ENCODE measurements at places on chromosomes 1 and 21.

GRCh38 chr1:160862203-160863060 lies at the start of gene CD244:
CD244 (minus strand) TSS chr1:160862887; CDS start chr1:160862677, 210 bp downstream.
- DNase-seq, result peak; percentile 64

DNA sequence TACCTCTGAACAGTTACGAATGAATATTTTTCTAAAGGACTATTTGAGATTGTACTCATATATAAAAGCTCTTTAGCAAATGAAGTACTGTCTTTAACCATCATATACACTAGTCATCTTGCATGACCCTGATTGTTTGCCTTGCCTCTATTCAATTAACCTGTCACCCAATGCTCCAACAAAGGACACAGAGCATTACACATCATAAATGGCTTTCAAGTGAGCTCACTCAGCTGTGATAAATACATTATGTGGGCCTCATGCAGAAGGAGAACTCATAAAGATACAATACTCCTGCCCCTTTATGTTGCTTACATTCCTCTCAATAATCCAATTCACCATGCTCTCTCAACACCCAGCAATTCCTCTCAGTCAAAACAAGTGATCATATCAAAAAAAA lies 993.0 kb upstream of the PRMT6 start:
- no peak for DNase-seq

- DNase-seq, result no peak
These were observed 147.4 kb upstream of the USP24 start for GRCh38 chr1:55362558-55362957.

DNA sequence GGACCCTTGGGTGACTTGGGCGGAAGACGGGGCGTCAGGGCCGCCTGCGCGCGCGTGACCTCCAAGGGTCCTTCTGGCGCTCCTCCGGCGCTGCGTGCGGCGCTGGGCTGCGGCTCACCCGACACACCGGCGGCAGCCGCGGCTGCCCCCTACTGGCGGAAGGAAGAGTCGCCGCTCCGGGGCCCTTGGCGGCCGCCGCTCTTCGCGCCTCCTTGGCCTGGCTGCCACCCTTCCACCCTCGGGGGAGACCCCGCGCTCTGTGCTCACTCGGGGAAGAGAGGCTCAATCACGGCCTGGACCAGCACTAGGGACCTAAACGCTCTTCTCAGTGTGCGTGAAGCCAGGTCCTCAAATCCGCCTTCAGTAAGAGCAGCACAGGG lies 89.7 kb downstream of the DMRTA2 start:
- peak; percentile 44 for DNase-seq

- peak; percentile 71 for DNase-seq
These were observed 2.1 kb upstream of the UBE2T start for GRCh38 chr1:202343652-202344349.

DNA sequence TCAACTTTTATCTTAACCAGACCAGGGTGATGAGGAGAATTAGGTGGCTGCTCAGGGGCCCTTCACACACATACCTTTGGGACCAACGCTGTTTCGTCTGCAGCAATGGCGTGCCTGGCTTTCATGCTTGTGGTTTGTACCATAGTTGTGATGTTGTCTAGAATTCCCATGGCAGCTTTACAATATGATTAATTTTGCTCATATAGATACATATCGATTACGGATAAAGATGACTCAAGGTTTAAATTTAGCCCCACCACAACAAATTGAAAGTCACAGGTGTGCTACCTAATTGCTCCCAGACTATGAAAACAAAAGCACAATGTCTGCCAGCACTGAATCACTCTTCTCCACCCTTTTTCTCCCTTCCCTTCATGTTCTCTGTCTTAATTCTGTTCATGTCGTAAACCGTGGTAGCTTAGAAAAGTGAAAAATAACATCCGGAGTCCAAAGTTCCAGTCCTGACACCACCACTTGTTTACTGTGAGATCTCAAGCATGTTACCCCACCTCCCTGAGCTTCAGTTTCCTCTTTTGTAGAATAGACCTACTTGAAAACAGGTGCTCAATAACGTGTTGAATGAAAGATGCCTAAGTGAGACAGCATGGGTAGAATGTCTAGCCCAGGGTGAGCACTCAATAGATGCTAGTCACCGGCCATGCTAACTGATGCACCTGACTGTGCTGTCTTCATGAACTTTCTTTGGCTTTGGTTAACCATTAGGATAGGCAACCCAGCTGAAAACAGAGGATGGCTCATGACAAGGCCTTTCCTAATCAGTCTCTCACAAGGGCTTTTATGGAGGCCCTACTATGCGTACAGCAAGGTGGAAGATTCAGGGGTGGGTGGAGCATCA lies 22.1 kb upstream of the JUN start:
- no peak for DNase-seq

DNA sequence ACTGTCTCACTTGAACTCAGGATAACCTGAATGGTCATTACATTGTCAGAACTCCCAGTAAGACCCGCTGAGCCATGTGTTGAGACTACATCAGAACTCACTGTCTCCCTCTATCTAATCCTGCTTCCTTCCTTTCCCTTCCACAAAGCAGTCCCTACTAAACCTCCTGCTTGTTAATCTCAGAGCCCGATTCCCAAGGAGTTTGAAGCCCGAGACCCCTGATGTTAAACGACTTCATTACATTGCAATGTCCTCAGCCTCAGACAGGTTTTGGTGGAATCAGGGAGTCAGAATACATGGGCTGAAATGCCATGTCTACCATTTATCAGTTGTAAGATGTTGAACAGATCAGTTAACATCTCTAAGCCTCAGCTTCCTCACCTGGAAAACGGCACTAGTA lies 682.4 kb downstream of the ADGRL2 start:
- DNase-seq, result no peak

- no peak for DNase-seq
These were observed 90.3 kb downstream of the LYST start for GRCh38 chr1:235776396-235776795.

- no peak for DNase-seq
These were observed 717.4 kb upstream of the ZP4 start for GRCh38 chr1:238608144-238608543.

GRCh38 chr1:115557715-115558114 lies 84.1 kb upstream of the VANGL1 start:
- DNase-seq, result no peak

- peak; percentile 97 for DNase-seq
These were observed at the start of gene PRMT2 for GRCh38 chr21:46635324-46636180. PRMT2 (plus strand) TSS chr21:46635674; CDS start chr21:46636952, 1,278 bp downstream.

DNA sequence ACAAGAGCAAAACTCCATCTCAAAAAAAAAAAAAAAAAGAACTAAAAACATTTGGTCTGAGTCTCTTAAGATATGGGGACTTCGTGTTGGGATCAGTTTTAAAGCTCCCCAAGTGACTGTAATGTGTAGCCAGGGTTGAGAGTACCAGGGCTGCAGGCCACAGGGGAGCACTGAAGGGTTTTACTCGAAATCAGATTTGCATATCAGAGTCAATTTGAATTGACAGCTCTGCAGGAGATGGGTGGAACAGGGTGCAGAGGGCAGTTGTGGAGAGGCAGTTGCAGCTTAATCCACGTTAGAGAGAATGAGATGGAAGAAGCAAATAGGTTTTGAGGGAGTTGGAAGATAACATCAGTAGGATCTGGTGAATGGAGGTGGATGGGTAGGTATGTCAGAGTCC lies 20.6 kb upstream of the ELOA start:
- DNase-seq, result no peak

DNA sequence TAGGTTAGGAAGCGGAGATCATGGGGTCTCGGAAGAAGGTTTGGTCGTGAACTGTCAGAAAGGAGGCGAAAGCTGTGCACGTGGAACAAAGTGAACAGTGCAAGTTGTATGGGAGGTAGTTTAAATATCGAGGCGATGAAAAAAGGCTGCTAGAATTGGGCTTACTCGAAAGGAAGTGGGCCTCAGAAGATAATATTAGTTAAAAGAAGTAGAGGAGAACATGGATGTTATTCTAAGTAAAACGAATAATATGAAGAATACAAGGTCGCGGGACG lies 571 bp downstream of the WDR3 start:
- no peak for DNase-seq

DNA sequence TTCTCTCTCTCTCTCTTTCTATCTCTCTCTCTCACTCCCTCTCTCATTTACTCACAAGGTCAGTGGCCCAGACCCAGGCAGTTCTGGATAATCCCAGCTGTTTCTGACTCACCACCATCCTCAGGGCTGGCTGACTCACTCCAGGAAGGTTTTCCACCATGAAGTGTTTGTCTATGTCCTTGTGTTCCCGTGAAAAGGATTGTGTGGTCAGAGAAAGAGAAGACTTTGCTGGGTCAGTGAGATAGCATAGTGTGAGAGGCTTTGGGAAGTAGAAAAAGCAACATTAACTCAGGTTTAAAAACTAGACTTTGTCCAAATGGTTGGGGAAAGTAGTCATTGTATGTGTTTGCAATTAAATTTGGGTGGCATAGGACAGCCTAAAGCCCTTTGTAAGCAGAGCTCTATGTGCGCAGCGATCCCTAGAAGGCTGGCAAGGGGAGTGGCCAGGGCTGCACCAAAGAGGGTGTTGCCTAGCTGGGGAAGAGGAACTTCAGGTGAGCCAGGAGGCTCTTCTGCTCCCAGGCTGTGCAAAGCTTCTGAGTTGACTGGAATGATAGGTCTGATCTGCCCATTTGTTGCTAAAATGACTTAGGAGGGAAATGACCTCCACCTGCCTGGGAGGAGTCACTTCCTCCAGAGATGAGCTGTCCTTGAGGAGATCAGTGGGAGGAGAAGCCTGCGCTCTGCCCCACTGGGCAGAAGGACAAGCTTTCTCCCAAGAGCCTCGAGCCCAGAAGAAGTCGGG lies 4.9 kb upstream of the CAPN2 start:
- DNase-seq, result no peak

- peak; percentile 45 for DNase-seq
These were observed 143.0 kb downstream of the MRPL39 start for GRCh38 chr21:25464275-25464674.

- DNase-seq, result no peak
These were observed 1067.9 kb downstream of the BRINP3 start for GRCh38 chr1:189409774-189410173.

GRCh38 chr21:39581414-39581813 lies 31.3 kb upstream of the B3GALT5 start:
- no peak for DNase-seq

GRCh38 chr21:43906585-43907370 lies 41.8 kb downstream of the AGPAT3 start:
- DNase-seq, result no peak

DNA sequence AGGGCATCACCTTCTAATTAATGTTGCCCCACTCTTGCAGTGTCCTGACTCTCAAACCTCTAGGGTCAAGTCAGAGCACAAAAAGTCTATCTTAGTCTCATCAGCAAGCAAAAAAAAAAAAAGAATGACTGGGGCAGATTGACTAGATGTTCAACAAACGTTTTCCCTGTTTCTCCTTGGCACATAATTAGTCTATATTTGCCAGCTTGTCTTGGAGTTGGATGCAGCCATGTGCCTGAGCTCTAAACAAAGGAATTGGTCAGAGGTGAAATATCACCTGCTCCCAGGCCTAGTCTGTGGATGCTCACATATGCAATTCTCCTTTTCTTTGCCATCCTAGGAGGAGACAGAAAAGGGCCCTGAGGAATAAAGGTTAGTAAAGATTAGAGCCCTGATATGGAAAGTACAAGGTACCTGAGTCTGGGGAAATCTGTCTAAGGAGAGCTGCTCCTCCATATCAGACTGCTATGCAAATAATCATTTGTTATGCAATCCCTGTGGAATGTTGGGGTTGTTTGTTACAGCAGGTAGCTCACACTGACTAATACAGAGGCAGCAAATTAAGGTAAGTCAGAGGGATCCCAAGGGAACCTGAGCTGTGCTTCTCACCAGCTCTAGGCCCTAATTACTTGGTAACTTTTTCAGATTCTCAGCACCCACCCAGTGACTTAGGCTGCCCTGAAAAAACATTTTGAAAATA lies 130.8 kb downstream of the BRINP2 start:
- no peak for DNase-seq

GRCh38 chr1:168653567-168653966 lies 75.4 kb downstream of the DPT start:
- no peak for DNase-seq

GRCh38 chr1:103513711-103514110 lies 11.8 kb upstream of the RNPC3 start:
- DNase-seq, result no peak

GRCh38 chr1:40847023-40847745 lies 15.0 kb downstream of the CITED4 start:
- DNase-seq, result no peak

- no peak for DNase-seq
These were observed 8.4 kb downstream of the CR2 start for GRCh38 chr1:207462535-207462934.

- DNase-seq, result peak; percentile 66
These were observed at the start of gene PYHIN1 for GRCh38 chr1:158931055-158931737. PYHIN1 (plus strand) TSS chr1:158931552; CDS start chr1:158936911, 5,359 bp downstream.

GRCh38 chr1:33258788-33259274 lies 2.5 kb downstream of the ZNF362 start:
- no peak for DNase-seq

DNA sequence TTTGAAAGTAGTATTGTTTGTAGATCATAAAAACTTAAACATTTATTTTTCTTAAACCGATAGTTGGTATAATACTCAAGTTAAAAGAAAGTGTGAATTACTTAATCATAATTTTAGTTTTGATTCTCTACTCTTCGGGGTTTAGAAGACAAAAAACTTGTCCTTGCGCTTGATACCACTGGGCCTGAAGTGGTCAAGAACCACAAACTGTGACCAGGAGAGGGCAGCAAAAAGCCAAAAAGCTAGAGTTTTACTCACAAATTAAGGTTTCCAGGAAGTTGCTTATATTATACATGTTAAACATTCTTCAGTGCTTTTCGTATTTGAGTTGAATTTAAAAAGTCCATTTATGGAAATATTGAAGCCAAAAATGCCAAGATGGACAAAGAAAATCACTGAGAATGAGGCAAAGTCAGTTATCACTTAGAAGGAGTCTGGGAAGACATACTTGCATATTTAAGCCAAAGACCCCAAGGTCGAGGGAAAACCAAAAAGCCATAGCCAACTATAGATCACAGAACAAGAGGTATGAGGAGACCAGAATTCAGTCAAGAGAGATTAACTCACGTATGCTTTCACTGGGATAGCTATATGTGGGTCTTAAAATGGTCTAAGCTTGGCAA lies 34.2 kb downstream of the EFCAB7 start:
- DNase-seq, result peak; percentile 16

- no peak for DNase-seq
These were observed 5.6 kb upstream of the PTCH2 start for GRCh38 chr1:44848456-44849181.

- DNase-seq, result no peak
These were observed 603.4 kb downstream of the PTPRU start for GRCh38 chr1:29839726-29840125.

- no peak for DNase-seq
These were observed 776 bp upstream of the CADM3 start for GRCh38 chr1:159170639-159171038.

DNA sequence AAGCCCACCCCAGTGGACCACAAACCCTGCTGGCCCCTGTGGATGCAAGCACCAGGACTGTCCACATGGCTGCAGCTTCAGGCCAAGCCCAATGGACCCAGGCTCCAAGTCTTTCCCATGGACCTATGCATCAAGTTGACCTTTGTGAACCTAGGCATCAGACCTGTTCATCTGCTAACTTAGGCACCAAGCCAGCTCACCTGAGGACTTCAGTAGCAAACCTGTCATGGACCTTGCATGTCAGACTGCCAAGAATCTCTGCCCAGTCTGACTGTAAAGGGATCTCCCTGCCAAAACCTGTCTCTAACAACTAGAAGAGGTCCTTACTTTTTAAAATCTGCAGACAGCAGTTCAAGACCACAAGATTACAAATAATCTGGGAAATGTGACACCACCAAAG lies 37.8 kb downstream of the FMO3 start:
- DNase-seq, result no peak
